ENCODE measurements at places on chromosomes 4 and X.

- DNase-seq, result no peak
These were observed at the start of gene PRDM8 for GRCh38 chr4:80196922-80197573. Gene PRDM8, plus strand, starts transcription at chr4:80197503. Its CDS starts 2,578 bp downstream, at chr4:80200081.

DNA sequence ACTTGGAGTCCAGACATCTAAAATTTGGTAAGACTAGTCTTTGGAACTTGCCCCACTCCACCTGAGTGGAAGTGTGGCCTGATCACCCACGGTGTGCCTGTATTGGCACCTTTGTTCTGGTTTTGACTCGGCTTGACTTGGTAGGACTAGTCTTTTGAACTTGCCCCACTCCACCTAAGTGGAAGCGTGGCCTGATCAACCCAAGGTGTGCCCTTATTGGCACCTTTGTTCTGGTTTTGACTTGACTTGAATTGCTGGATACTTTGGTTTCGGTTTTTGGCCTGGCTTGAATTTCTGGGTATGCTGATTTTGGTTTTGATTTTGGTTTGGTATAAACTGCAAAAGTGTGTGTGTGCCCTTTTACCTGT is 44.7 kb upstream of the UGT2B7 start:
- DNase-seq, result no peak

DNA sequence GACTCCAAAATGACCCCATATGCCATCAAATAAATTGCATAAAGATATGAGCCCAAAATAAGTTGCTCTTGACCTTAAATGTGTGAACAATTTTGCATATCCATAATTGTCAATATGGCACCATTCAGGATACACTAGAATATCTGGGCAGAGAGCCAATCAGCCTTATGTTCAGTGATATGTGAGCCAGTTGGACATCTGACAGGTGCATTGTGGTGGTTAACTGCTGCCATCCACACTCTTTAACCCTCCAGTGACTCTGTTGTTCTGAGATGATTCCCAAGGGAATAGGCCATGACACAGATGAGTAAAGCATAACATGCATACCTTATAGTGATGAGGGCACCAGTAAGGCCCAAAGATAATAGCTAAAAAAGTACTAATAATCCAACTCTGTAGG is 500.1 kb downstream of the PCDH18 start:
- DNase-seq, result no peak

GRCh38 chr4:132670557-132670956 is 478.5 kb upstream of the PCDH10 start:
- DNase-seq, result no peak

DNA sequence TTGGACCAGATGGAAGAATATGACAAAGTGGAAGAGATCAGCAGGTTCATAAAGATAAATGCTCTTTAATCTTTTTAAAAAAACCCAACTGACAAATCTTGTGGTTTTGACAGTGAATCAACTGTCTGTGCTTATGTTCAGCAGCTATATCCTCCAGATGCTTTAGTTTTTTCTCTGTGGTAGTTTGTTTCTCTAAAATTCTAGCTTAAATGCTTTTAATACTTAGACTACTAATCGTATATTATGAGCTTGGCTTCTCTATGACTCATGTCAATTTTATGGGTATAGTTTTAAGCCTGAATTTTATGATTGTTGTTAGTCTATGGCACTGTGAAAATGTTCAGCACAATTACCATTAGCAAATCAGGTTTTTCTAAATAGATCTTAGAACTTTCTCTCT is 12.9 kb downstream of the HHIP start:
- no peak for DNase-seq

GRCh38 chrX:12972878-12973560 is 1.9 kb upstream of the TMSB4X start:
- DNase-seq, result no peak

DNA sequence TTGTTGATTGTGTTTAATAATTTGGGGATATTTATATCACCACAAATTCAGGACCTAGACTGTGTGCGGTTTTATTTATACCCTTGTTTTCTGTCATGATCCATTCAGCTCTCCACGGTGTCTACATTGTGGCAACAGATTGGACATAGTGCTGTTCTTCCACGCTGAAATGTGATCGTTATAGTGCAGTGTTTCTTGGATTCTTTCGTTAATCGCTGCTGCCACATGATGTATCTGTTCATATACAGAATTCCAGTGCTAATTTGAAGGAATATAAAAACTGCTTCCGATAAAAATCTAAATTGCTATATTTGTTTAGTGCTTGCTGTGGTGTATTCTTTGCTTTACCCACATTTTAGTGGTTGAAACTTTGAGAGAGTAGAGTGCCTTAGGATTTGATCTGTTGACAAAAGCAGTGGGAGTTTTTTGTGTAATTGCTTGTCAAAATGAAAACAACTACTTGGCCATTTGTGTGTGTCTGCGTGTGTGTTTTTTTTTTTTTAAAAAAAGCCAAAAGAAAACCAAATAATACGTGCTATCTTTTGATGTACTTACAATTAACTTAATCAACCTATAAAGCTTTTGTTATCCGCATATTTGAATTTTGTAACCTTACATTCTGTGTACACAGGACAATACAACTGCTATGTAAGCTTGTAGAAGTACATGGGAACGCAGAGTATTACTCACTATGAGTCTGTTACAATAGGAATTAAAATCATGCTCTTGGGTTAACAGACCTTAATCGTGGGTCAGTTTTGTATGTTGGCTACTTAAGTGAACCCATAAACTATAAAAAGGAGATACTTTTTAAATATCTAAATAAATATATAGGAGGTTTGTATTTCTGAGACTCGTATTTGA is 353.3 kb downstream of the ARHGAP24 start:
- DNase-seq, result no peak

DNA sequence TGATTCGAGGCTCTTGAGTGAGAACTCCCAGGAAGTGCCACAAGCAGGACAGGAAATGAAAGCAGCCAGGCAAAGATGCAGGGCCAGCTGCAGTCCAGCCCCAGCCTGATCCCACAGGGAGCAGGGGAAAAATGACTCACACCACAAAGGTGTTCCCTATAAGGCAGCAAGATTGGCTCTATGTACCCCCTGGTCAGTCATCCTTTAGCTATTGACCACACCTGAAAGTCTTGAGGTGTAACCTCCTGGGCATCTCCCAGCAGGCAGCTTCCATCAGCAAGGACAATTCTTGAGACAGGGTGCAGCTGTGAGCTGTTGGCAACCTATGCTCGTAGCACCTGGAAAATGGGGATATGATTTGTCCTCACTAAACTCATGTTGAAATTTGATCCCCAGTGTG is 27.9 kb upstream of the EXOC1L start:
- DNase-seq, result no peak

DNA sequence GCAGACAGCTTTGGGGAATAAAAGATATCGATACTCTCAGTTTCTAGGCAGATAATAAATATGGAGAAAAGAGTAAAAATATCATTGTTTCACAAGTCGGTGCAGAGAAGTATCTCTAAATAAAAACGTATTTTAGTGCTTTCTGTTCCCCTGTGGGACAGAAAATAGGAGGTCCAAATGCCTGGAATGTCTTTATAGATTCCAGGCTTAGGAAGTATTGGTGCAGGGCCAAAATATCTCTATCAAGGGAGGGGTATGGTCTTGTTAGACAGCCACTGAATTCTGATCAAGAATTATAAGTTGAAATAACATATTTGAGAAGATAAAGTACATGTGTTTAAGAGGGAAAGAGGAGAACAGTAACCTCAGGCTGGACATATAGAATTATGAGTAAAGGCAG is 596.4 kb downstream of the PCDH18 start:
- DNase-seq, result no peak

- no peak for DNase-seq
These were observed 113.0 kb downstream of the PRDM5 start for GRCh38 chr4:120809518-120809917.

- no peak for DNase-seq
These were observed 4.4 kb downstream of the CCDC110 start for GRCh38 chr4:185467101-185467500.

- DNase-seq, result no peak
These were observed 125.0 kb upstream of the EDNRA start for GRCh38 chr4:147355847-147356246.

GRCh38 chrX:133574716-133575115 is 159.4 kb upstream of the GPC4 start:
- DNase-seq, result no peak

DNA sequence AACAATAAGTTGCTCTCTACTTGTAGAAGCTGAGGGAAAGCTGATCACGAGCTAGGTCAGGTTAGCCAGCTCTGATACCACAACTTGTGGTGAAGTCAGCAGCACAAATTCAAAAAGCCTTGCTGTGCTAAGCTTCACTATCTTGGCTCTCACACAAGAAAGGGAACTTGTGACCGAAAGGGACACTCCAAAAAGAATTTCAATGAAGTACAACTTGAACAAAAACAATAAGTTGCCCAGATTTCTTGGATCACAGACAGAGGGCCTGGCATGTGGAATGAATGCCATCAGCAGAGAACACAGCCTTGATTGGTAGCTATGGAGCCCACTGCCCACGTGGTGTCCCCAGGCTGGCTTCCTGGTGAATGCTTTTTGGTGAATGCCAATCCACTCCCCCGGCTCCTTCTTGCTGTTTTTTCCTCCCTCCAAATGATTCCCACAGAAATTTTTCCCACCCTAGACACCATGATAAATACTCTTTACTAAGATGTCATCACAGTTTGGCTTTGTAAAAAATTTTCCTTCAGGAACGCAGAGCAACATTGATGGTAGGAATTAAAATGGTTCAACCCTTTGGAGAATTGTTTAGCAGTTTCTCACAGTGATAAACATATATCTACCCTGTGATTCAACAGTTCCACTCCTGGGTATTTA is 82.6 kb downstream of the ANXA3 start:
- no peak for DNase-seq

DNA sequence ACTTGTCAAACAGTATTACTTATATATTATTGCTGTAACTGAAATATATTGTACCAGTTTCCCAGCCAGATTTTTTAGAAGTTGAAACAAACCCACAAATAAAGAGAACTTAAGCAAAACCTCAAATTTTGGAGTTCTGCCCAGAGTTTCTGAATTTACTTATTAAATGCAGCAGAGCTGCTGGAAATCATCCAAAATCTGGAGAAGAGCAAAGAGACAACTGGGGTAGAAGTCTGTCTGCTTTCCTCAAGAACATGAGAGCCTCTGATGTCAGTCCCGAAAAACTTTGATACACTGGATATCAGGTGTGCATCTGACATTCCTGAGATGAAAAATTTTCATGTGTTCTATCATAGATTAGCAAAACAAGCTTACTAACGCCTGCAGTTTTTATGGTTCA is 325.9 kb downstream of the NR3C2 start:
- DNase-seq, result no peak

DNA sequence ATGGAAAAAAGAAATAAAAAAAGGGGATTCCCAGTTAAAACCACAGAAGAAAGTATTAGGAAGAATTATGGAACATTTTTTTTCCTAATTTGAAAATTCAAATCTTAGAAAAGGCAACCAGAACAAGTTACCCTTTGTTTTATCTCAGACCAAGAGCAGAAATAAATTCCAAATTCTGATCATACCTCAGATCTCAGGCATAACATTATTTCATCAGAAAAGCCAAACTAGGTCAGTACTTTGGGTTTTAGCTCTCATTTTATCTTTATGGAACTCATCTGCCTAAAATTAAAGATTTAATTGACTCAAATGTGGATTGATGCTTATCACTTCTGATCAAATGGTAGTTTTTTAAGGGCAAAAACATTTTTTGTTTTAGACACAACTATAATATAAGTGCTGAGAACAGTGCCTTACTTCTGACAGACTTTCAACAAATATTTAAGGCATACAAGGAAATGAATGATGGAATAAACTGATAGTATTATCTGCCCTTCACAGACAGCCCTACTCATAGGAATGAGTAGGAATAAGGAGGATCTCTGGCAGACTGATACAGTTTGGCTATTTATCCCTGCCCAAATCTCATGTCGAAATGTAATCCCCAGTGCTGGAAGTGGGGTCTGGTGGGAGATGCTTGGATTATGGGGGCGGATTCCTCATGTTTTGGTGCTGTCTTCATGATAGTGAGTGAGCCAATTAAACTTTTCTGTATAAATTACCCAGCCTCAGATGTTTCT is 245.3 kb upstream of the PITX2 start:
- no peak for DNase-seq

DNA sequence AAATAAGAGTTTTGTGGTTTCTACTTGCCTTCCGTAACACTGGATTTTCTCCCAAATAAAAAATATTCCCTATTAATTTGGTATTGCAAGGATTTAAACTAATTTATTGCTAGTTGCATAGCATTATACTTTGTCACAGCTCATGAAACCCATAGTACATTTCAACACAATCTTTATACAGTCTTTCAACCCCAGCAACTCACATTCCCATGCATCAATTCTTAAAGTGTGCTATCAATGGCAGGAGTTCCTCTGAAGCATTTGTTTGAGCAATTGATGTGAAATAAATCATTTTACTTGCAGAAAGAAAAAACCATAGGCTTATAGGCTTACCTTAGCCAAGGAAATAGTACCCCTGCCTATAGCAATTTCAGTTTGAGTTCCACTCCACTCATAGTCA is 251.9 kb downstream of the PAPSS1 start:
- DNase-seq, result no peak

DNA sequence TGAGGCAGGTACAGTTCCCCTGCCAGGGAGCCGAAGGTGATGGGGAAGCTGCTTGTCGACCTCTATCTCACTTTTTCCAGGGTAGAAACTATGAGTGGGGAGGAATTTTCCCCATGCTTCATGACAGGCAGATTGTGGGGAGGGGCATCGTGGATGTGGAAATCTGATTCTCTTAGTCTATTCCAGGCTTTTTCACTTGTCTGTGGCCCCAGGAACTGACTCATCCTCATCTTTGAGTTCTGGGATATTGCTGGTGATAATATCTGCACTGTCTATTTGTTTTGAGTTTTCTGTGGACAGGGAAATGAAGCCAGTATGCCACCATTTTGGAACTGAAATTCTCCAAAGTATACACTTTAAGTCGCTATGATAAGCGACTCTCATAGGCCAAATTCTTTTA is 7.6 kb upstream of the TLR2 start:
- no peak for DNase-seq

DNA sequence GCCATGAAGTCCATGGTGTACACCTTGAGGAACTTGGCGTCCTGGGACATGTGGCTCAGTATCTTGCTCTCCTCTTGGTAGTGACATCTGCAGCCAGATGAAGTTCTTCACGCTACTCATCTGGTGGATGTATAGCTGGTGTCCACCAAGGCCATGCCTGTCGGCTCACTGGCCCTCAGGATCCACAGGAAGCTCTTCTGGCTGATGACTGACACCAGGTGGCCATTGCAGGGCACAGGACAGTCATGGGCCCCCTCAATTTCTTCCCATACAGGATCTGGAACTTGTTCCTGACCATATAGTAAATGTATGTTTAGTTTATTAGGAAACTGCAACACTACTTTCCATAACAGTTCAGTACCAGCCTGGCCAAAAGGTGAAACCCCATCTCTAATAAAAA is 10.3 kb upstream of the CLCN5 start:
- DNase-seq, result no peak

- DNase-seq, result no peak
These were observed 72.6 kb downstream of the NWD2 start for GRCh38 chr4:37317104-37317643.

Measured in stimulated activated CD8-positive, alpha-beta memory T cell treated with anti-CD3 and anti-CD28 coated beads, Interleukin-4, amount 100 ng/mL, for 1 hour (primary cell).